ENCODE measurements at places on chromosomes 2 and 18. TPM values are rescaled to one million over a fixed set of nuclear protein-coding genes. Genes with fewer than 3 reads are reported as not detected.

The AMMECR1L gene
- 13.2 TPM for polyA plus RNA-seq

DNA sequence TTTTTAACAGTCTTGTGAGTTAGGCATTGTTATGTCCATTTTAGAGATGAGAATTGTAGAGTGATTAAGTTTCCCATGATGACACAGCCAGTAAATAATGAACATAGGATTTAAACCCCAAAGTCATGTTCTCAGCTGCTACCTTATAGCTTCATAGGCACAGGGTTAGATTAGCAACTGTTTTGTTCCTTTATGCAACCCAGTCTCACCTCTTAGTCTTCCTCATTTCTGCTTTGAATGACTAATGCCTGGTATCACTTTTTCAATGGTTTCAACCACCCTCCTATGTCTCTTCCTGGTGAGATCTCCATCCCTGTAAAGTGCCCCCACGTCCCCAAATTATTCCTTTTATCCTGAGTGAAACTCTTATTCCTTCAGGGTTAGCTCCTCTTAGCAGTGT, 44.3 kb downstream of the MFSD6 start:
- H3K36me3 ChIP-seq = no peaks in the 10 kb centered on the region
- no peak overlapping the region for H3K27ac ChIP-seq

- peaks cover 11% of the 10 kb centered on the region for H3K4me1 ChIP-seq
- H3K4me3 ChIP-seq = no peak overlapping the region
- no peaks in the 10 kb centered on the region for H3K36me3 ChIP-seq
These were observed 115.1 kb upstream of the NOSTRIN start for GRCh38 chr2:168687314-168687713.

- no peaks in the 10 kb centered on the region for H3K36me3 ChIP-seq
- H3K27ac ChIP-seq = no peak overlapping the region
- no peak for DNase-seq
- H3K4me3 ChIP-seq = no peak overlapping the region
These were observed 484.7 kb upstream of the NRXN1 start for GRCh38 chr2:51516667-51517066.

DNA sequence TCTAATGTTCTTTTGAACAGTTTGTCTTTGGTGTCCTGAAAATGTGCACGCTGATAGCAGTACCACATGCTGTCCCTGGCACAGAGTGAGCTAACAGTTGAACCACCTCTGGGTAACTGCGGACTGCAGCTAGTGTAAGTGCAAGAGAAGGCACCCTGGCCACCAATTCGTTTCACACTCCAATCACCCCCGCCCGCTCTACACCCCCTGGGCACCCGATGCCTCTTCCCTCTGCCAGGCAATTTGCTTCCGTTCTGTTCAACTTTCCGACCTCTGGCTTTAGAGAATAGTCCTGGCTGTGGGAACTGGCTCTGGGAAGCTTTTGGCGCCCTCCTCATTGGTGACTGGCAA, 1.4 kb downstream of the DOCK10 start:
- peak overlapping the region; percentile 50 for H3K27ac ChIP-seq
- H3K4me1 ChIP-seq = peaks cover 17% of the 10 kb centered on the region
- H3K4me3 ChIP-seq = peak overlapping the region; percentile 85
- H3K27me3 ChIP-seq = no peaks in the 10 kb centered on the region

The PROC gene
- polyA plus RNA-seq = not detected

- no peak for DNase-seq
- H3K4me1 ChIP-seq = peaks cover 24% of the 10 kb centered on the region
- H3K27ac ChIP-seq = no peak overlapping the region
- H3K27me3 ChIP-seq = no peaks in the 10 kb centered on the region
- H3K4me3 ChIP-seq = no peak overlapping the region
These were observed 82.6 kb downstream of the HDAC4 start for GRCh38 chr2:239318151-239318611.

- no peak overlapping the region for H3K27ac ChIP-seq
- H3K27me3 ChIP-seq = no peaks in the 10 kb centered on the region
- no peaks in the 10 kb centered on the region for H3K4me1 ChIP-seq
- DNase-seq = no peak
- H3K4me3 ChIP-seq = no peak overlapping the region
These were observed 23.0 kb downstream of the POLR2D start for GRCh38 chr2:127834951-127835350.

GRCh38 chr2:195049372-195050031, 607.5 kb upstream of the SLC39A10 start:
- H3K27ac ChIP-seq = no peak overlapping the region
- no peaks in the 10 kb centered on the region for H3K4me1 ChIP-seq
- H3K36me3 ChIP-seq = no peaks in the 10 kb centered on the region
- no peaks in the 10 kb centered on the region for H3K27me3 ChIP-seq

DNA sequence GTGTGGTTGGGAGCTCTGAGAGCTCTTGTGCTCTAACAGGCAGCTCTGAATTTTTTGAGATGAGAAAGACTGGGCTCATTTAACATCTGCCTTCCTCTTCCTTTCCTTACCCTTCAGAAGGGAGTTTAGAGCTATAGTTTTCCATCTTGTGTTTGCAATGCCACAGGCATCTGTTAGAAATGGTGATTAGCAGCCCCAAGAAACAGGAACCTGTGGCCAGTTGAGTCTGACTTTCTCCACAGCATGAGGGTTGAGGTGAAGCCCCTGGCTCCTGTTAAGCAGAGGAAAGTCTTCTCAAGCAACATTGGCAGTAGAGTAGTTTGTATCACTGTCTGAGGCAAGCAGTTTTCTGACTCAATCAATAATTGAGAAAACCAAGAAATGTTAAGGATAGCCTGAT, 577.4 kb downstream of the ZEB2 start:
- DNase-seq = no peak
- H3K27me3 ChIP-seq = no peaks in the 10 kb centered on the region
- H3K4me3 ChIP-seq = no peak overlapping the region
- H3K27ac ChIP-seq = no peak overlapping the region

DNA sequence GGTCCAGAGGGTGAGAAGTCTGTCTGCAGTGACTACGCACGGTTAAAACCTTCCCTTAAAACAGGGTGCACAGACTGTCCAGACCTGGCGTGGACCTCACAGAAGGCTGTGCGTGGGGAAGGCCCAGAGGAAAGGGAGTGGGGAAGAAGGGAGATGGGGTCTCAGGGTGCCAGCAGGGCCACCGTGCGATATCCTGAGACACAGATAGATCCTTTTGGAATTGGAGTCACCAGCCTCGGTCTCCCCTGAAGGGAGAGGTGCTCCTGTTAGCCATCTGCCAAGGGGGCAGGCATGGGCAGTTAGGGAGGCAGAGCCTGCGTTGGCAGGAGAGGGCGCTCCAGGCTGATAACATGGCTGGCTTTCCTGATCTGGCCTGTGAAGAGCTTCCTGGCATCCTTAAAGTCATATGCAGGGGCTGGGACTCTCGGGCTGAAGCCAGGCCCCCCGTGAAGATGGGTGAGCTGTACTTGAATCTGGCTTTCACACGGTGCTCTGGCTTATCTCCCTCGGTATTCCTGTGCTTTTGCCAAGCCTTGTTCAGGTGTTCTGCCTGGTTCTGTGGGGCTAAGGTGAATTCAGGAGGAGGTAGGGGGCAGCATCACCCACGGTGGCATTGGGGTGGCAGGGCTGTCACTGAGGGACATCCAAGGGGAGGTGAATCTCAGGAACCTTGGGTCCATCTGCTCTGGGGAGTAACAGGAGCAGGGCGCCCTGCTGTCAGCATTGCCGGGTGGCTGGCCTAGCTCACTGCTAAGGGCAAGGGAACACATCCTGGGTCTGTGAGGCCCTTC, 107.2 kb upstream of the SMAD2 start:
- no peak overlapping the region for H3K4me3 ChIP-seq
- no peaks in the 10 kb centered on the region for H3K36me3 ChIP-seq
- no peaks in the 10 kb centered on the region for H3K27me3 ChIP-seq
- H3K27ac ChIP-seq = no peak overlapping the region
- peaks cover 10% of the 10 kb centered on the region for H3K4me1 ChIP-seq

- H3K4me3 ChIP-seq = no peak overlapping the region
- no peaks in the 10 kb centered on the region for H3K27me3 ChIP-seq
- H3K27ac ChIP-seq = no peak overlapping the region
- no peaks in the 10 kb centered on the region for H3K36me3 ChIP-seq
These were observed 511.2 kb downstream of the TSN start for GRCh38 chr2:122266636-122267035.
